ENCODE measurements at places on chromosomes 4 and X.

DNA sequence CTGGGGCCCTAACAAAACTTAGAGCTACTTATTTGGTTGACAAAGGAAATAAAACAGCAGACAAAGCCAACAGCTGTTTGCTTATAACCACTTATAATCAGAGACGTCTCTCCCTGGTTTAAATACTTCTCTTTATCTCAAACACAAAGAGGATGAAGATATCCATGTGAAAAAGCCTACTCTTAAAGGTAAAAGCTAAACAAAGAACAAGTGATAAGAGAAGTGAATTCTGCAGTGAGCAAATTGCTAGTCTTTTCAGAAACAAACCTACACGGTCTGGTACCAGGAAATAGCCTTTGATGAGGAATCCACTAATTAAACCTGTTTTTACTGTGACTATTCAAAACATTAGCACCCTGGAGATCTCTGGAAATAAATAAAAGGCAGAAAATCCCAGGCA, 46.7 kb downstream of the GRIA3 start:
- DNase-seq: no peak

DNA sequence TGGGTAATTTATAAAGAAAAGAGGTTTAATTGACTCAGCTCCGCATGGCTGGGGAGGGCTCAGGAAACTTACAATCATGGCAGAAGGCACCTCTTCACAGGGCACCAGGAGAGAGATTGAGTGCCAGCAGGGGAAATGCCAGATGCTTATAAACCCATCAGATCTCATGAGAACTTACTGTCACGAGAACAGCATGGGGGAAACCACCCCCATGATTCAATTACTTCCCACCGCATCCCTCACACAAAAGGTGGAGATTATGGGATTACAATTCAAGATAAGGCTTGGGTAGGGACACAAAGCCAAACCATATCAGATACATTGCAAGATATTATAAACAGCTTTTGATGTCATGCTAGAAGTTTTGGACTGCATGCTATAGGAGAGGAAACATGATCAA, 204.3 kb downstream of the VEGFC start:
- DNase-seq: no peak

GRCh38 chr4:188612659-188613058, 473.4 kb downstream of the TRIML1 start:
- no peak for DNase-seq

GRCh38 chr4:101806914-101807313, 16.4 kb downstream of the BANK1 start:
- no peak for DNase-seq

- DNase-seq: no peak
Measured at GRCh38 chr4:38965866-38966265, 66.3 kb downstream of the TMEM156 start.

- DNase-seq: no peak
Measured at GRCh38 chrX:17882680-17883079, 21.6 kb upstream of the RAI2 start.

DNA sequence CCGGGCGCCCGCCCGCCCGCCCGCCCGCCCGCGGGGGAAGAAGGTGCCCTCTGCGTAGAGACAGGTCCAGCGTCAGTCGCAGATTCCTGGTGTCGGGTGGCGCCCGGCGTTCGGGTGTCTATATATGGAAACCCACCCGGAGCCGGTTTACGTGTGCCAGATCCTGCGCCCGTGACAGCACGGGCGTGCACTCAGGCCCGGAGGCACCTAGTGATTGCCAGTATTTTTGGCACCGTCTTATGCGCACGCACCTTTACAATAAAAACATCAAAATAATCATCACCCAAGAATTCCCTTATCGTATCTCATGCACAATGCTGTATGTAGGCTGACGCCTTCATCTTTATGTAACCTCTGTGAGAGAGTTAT, 519 bp downstream of the SLC25A4 start:
- DNase-seq: peak; percentile 32

DNA sequence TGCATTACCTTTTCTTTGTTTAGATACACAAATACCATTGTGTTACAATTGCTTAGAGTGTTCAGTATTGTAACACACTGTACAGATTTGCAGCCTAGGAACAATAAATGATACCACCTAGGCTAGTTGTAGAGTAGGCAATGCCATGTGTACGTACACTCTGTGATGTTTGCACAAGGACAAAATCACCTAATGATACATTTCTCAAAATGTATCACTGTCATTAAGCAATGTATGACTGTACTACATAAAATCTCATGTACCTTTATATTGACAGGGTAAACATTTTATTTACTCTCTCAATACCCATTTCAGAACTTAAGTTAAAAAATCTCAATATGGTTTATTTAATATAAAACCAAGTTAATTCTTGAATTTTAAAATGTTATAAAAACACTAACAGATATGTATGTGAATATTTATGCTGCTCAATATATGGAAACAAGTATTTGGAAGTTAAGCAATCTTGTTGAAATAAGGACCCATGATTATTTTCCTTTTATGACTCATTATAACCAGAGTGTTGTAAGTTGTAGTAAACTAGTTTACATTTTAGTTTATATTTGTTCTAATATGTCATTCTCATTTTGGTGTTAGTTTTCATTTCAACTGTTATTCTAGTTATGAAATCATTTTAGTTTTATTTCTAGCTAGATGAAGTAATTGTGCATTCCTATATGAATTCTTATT, 409.2 kb downstream of the TLL1 start:
- DNase-seq: no peak

DNA sequence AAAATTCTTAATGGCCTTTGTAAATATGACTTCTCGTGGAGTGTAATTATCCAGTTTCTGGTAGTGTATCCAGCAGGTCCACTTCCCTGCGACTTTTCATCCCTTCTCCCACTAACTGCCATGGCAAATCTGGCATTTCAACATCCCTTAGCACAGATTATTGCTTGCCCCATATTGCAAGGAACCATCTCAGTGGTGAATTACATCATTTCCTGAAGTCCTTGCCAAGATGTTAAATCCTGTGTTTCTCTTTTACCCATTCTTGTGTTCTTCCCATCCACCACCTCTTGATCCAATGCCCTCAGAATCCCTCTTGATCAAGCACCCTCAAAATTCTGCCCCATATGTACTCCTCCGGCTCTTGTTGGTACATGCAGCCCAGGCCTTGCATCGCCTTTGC, 88.1 kb upstream of the ZNF81 start:
- no peak for DNase-seq

- DNase-seq: no peak
Measured at GRCh38 chr4:36213977-36214376, 30.3 kb downstream of the ARAP2 start.

GRCh38 chr4:67874986-67875385, 8.8 kb downstream of the TMPRSS11D start:
- no peak for DNase-seq

Measured in activated CD4-positive, alpha-beta memory T cell treated with anti-CD3 and anti-CD28 coated beads for 36 hours (primary cell).